ENCODE measurements at places on chromosomes 4 and X.

- DNase-seq = no peak
Observed at GRCh38 chr4:66628146-66628545, 917.2 kb downstream of the CENPC start.

DNA sequence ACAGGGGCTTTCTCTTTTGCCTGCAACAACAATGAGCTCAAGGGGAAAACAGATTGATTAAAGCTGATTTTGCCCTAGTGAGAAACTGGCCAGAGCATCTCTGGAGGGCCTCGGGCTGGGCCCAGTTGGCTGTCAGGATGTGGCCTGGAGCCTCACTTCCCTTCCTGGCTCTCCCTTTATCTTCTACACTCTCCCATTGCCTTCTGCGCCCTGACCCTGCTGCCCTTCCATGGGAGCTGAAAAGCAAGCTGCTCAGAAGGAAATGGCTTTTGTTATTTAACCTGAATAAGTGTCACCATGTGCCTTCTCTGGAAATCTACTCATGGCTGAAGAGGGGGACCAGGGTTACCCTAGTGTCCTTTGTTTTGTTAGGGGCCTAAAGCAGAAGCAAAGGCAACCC is 43.8 kb downstream of the NHSL2 start:
- no peak for DNase-seq

DNA sequence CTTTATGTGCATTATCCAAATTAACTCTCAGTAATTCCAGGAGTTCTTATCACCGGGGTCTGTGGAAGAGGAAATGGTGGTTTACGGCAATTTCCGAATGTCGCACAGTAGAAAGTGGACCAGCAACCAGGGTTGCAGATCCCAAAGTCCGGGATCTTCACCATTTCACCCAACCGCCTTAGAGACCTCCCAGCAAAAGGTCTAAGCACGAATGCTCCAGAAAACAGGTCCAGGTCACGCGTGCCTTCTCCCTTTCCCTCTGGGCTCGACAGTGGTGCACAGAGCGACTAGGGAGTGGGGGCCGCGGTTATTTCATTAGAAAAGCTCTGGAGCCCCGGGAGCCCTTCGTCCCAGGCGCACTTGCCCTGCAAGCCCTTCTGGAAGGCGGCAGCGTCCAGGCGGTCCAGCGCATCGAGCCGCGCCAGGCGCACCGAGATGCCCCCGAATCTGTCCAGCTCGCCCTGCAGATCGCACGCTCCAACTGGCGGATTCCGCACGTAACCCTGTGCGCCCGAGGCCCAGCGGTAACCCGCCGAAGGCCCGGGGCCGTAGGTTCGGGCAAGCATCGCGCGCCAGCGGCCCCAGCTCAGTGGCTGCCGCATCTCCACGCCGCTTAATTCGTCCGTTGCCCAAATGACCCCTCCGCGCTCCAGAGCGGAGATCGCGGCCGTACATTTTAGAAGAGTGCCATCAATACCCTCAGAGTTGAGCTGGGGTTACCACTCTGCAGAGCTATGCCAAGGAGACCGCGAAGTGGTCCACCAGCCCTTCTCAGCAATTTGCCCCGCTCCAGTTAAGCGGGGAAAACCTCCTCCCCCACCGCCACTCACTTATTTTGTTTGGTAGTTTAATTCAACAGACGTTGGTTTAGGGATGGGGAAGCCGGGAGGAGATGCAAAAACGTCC is at the start of gene NUDT6:
TSS of gene NUDT6 (minus strand) at position 627 of the 906 bp plus-strand sequence. CDS start at position 602, 25 bp downstream.
- peak; percentile 60 for DNase-seq

DNA sequence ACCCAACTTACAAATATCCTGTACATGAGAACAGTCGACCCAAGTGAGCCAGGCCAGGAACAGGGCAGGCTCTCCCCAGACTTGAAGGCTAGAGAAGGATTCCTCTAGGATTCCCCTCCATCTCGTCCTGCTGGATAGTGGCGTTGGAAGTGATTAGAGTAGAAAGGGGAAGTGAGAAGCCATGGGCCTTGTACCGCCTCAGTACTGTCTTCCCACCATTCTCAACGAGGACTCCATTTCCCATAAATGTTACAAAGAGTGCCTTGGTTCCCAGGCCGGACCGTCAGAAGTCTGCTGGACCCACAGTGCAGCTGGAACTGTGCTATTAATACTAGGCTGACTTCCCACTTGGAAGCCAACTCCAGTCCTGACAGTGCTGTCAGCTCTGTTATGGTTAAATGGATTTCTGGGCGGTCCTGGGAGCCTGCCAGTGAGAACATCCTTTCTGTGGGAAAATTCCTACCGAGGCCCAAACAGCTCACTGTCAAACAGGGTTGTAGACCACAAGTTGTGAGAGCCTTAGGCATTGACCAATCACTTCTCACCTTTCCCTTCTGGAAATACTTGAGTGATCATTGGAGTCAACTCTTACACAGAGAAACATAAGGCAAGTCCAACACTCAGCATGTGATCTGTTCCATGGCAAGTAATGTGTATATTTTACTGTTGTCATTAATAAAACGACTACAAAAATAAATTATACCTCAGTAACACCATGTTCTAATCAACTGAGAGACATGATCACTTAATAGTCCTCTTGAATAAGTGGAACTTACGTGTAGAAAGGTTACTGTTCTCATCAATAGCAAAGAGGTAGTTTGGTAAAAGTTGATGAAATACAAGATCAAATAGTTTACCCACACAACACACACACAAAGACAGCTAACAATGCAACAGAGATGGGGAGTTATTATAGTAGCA is 58.4 kb downstream of the AMELX start:
- DNase-seq = no peak

- DNase-seq = no peak
Observed at GRCh38 chr4:183618681-183619080, 40.3 kb downstream of the RWDD4 start.

DNA sequence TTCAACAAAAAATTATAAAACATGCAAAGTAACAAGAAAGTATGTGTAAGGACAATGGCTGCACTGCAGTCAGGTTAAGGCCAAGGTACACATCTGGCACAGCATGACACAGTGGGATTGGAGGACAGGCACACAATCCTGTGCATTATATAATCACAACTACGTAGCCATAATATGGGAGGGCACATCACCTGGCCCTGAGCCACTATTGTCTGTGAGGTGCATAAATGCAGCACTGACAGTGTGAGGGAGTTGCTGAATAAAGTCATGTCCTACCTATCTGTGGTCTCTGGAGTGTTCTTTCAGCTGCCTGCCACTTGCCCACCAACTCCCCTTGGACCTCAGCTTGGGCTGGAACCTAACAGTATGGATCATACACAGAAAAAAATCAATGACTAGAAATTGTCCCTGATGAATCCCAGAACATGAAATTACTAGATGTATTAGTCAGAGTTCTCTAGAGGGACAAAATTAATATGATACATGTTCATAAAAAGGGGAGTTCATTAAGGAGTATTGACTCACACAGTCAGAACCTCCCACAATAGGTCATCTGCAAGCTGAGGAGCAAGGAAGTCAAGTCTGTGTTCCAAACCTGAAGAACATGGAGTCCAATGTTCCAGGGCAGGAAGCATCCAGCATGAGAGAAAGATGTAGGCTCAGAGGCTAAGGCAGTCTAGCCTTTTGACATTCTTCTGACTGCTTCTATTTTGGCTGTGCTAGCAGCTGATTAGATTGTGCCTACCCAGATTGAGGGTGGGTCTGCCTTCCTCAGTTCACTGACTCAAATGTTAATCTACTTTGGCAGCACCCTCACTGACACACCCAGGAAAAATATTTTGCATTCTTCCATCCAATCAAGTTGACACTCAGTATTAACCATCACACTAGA is 46.4 kb upstream of the KCTD8 start:
- no peak for DNase-seq
